Dermis blood vessel endothelial cell (primary cell): ENCODE measurements at places on chromosomes 11 and 22.

GRCh38 chr11:104365676-104366075 is 201.7 kb upstream of the PDGFD start:
- DNase-seq: no peak

DNA sequence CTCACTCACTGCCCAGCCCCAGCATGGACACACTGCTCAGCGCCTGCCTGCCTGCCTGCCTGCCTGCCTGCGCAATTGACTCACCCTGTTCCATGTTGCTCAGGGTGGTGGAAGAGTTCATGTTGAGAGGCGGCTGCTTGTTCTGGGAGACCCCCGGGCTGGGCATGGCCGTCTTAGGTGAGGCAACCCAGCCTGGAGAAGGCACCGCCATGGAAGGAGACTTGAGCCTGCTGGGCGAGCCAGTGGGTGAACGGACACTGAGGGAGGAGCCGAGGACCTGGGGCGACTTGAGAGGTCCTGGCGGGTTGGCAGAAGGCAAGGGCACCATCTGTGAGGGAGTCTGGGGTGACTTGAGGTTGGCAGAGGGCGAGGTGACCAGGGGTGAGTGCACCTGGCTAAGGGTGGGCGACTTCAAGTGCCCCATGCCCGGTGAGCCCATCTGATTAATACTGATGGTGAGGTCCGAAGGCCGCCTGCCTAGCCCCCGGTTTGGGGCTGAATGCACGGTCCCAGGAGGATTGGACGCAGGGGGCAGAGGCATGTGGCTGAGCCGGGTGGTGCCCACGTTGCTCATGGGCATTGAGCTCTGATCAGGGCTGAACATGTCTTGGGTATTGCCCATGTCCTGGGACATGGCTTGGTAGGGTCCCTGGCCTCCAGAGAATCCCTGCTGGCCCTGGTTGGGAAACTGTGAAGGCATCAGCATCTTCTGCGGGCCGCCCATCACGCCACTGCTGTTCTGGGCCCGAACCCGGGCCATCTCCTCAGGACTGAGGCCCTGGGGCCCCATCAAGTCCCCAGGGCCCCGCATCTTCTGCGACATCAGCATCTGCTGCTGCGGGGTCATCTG is 17.1 kb downstream of the CXCR5 start:
- DNase-seq: no peak

DNA sequence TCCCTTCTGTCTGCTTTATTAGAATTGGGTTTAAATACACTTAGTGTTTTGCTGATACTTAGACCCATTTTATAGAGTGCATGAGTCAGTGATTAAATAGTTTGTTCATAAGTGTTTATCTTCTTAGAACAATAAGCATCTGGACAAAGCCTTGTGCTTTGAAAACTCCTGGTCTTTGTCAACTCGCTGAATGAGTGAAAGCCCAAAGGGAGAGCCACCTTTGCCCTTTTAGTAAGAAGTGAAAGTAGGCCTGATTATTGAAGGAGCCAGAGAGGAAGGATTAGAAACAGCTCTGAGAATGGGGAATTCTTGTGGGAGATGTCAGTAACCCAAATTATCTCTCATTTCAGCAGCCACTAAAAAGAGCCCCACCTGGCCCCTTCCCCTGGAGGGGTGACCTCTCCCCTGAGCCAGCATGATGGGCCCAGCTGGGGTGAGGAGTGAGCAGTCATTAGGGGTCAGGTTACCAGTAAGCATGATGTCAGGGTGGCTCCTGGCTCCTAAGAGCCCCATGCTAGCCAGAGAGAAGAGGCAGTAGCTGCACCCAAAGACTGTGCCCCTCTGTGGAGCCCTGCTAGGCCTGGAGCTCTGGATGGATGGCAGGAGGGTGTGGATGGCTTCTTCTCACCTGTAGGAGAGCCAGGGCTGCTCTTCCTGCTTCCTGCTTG is 125.1 kb upstream of the E2F8 start:
- DNase-seq: peak; percentile 54

DNA sequence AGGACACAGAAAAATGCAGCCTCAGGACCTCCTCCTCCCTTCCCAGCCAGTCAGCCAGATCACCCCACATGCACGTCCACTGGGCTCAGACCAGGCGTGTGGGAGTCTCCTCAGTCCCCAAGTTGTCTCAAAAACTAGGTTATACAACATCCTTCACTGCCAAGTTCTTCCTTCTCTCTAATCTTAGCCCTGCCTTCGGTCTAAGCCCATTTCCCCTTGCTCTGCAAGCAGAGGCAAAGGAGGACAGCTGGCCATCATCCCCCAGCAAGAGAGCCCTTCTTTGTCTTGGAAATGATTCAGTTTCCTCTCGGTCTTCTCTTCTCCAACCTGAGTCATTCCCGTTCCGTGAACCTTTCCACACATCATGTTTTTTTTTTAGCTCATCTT is 14.0 kb upstream of the NRGN start:
- peak; percentile 83 for DNase-seq

DNA sequence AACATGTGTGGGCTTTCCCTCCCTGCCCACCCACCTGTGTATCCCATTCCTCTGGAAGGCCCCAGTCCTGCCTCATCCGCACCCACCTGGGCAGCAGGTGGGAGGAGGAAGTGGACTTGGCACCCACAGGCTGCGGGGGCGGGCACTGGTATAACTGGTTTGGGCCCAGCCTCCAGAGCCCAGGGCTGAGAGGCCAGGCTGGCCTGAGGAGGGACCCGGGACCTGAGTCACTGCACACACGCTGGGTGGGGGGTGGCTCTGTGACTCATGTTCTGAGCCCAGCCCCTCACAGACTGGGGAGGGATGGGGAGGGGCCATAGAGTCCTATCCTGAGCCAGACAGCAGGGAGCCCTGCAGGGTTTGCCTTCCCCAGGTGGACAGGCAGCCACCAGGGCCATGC is 16.7 kb downstream of the PHLDA2 start:
- DNase-seq: peak; percentile 26

DNA sequence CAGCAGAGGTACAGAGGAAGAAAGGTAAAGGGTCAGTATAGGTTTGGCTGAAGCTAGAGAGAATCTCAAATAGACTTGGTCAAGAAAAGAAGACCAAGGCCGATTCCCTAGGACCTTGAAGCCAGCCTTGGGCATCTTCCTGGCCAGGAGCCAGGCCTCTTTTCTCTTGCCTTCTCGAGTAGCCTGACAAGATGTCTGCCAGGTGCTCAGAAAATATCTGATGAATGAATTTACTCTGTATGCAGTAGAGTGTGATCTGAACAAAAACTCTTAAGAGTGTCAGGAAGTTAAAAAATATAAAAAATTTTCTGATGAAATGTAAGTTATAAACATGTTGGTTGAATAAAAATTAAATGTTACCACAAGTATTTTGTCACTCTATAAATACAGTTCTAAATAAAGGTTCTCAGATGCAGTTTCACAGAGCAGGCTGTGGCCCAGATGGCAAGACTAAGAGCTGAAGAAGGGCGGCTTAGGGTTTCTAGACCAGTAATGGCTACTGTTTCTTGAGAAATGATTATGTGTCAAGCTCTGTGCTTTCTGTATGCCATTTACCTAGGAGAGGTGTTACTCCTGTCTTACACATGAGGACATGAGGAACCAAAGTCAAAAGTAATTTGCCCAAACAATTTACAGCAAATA is 98.1 kb downstream of the ATXN10 start:
- DNase-seq: no peak

DNA sequence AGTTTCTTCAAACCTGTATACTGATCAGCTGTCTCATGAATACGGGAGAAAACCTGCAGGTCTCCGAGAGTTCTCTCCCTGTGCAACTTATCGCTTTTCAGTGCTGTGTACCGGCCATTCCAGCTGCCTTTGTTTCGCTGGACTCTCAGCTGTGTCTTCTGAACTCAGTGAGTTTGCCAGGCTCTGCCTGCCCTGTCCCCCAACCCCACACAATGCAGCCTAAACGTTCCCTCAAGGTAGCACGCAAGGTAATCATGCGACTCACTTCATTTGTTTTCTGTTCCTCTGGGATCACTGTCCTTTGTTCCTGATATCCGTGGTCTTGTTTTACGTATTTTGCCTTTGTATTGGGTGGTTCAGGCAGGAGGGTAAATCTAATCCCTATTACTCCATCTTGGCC is 13.5 kb downstream of the RBM7 start:
- no peak for DNase-seq

- no peak for DNase-seq
Measured at GRCh38 chr11:109522116-109522755, 100.2 kb downstream of the C11orf87 start.

DNA sequence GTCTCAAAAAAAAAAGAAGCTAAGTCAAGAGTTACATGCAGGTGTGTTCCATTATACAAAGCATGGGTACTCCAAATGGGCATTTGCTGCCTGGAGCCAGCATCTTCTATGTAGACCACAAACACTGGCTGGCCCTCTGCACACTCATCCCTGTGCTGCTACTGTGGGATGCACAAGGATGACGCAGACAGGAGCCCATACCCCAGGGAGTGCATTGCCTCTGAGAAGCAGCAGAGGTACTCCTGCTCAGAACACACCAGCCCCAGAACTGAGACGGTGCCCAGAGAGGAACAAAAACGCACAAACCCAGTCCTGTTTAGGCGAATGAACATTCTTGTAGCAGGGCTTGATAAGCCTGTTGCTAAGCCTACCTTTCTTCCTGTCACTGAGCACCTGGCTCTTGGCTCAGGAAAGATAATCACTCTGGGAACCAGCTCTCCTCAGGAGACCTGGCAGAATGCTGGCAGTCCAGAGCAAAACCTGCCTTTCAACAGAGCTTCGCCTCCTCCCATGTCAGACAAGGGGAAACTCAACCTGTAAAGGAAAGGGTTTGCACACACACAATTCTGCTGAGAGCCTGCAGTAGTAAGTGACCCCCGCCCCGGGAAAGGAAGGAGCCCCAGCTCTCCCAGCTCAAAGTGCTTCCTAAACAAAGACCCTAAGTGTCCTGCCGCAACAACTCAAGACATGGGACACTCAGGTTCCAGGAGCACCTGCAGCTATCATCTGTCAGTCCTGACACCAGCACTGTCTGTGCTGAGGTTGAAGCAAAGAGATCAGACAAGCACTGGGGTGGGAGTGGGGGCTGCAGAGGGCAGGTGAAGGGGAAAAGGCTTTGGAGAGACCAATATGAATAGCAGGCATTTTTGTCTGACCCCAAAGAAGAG is 145.7 kb downstream of the TENM4 start:
- DNase-seq: no peak

DNA sequence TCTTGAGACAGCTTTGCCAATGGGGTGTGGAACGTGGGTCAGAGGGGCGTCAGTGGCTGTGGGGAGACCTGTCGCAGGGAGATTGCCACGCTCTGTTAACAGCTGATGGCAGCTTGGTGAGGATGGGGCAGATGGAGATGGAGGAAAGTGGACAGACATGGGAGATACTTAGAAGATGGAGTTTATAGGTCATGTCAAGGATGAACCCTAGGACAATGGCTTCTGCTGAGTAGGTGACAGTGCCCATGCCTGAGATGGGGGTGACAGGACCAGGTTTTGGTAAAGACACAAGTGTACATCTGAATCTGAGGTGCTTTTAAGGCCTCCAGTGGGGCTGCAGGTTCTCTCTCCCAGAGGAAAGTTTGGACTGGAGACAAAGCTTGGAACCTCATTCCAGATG is 51.5 kb upstream of the ACCSL start:
- no peak for DNase-seq

GRCh38 chr11:126485021-126485792 is 129.7 kb downstream of the ST3GAL4 start:
- DNase-seq: peak; percentile 26

- no peak for DNase-seq
Measured at GRCh38 chr11:102497061-102497460, 33.5 kb downstream of the MMP7 start.

GRCh38 chr22:47034905-47035419 is 272.5 kb downstream of the TBC1D22A start:
- DNase-seq: no peak

DNA sequence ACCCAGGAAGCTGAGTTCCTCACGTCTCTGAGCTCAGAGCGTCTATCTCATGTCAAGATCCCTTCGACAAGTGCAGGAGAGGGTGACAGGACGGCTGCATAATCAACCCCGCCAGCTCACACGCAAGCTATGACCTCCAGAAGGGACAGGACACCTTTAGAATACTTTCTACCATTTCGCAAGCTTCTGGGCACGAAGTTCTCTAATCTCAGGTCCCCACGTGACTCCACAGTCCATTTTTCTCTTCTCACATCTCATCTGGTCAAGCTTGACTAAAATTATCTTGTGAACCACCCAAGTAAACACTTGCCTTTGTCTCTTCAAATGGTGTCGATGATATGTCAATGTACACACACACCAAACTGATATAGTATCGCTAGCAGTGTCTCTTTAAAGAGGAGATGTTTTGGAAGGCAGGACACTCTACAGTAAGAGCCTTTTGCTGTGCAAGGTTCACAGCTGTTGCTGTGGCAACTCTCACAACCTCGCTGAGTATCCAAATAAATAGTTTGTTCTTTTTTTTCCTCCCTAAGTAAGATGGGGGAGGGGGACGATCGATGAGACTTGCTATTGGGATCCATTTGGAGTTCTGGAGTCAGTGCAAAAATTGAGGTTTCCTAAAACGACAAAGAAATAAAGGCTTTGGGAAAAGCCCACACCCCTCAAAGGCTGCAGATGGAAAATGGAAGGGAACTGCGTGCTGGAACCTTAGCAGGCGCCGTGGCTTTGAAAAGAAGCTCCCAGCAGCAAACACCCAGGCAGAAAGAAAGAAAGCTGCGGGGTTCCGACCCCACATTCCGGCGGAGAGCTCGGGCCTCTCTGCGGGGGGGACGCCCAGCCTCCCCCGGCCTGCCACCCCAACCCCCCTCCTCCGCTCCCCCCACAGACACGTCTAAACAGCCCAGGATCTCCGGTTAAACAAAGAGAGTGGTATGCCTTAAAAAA is 215.4 kb upstream of the UBASH3B start:
- DNase-seq: peak; percentile 2

- DNase-seq: no peak
Measured at GRCh38 chr11:108751444-108751843, 86.6 kb downstream of the DDX10 start.

GRCh38 chr11:83568516-83568915 is 282.3 kb upstream of the CCDC90B start:
- DNase-seq: no peak

- DNase-seq: no peak
Measured at GRCh38 chr22:39070186-39070585, 6.9 kb upstream of the APOBEC3G start.

GRCh38 chr11:66068154-66068821 is 1.8 kb upstream of the PACS1 start:
- DNase-seq: peak; percentile 89

DNA sequence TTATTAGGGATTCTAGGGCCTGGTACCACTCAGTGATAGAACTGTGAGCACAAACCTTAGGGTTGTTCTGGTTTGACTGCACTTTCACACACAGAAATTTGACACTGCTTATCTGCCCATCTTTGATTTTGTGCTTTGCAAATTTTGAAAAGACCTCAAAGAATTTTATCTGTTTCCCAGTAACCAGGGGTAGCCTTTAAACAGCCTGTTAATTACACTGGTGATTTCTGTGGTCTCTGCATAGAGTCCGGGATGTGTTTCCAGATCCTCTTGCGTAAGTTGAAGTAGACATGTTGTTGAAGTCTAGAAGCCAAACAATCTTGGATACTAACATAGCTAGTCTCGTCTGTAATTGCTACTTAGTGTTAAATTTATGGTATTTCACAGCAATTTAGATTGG is 75.3 kb downstream of the C22orf31 start:
- no peak for DNase-seq

- peak; percentile 77 for DNase-seq
Measured at GRCh38 chr11:11966826-11967668, 41.4 kb downstream of the DKK3 start.
